Activated CD4-positive, alpha-beta T cell treated with anti-CD3 and anti-CD28 coated beads, Interleukin-2, amount 10 ng/mL, durations not matched to agents 7 days and 5 days (primary cell): ENCODE measurements at places on chromosomes 7 and 10.

DNA sequence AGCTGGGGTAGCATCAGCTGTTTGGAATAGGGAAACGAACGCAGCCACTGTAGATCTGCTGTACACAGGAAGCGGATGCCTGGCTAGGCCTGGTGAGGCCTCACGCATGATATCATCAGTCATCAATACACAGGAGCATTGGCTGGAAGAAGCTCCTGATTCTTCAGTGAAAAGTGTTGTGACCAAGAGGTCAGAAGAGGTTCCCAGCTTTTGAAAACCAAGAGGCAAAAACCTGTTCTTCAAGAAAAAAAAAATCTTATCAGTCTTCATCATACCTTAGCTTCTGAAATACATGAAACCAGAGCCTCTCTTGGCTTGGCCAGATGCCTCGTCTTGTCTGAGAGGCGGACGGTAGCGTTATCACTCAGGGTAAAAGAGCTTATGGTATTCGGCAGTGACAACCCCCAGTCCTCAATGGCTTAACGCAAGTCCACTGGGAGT is 139.3 kb upstream of the TCF7L2 start:
- no peak for DNase-seq

GRCh38 chr10:26682931-26683330 is 14.6 kb upstream of the PDSS1 start:
- peak; percentile 7 for DNase-seq

DNA sequence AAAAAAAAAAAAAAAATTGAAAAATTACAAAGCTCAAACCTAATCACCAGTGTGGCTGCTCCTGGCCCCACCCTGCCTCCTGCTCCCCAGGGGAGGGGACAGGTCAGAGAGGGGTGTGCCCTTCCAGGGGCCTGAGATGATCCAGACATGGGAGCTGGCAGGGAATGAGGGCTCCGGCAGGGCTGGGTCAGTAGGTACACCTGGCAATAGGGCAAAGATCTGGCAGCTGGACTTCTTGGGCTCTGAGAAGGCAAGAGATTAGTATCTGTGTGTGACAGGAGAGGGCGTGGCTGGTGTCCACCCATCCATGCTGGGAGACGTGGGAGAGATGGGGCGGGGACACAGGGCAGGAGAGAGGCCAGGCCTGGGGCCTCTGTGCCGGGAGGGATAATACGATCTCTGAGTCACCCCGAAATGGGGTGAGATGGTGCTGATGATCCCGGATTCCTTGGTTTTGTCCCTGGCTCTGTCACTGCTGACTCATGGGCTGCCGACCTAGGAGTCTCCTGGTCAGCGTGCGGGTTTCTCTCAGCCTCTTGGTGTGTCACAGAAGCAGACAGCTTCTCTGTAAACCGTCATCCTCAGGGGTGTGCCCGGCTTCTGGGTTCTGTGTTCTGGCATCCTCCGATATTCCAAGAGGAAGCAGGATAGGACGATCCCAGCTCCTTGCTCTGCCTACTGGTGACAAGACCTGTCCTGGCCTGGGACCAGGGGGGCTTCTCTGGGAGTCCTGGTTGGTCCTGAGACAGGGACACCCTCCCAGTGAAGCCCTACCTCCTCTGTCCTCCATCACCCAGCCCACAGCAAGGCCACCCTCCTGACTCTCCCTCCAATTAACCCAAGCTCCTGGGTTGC is 8.2 kb upstream of the CLDN4 start:
- no peak for DNase-seq

GRCh38 chr7:121436688-121437087 is 40.6 kb upstream of the FAM3C start:
- no peak for DNase-seq

DNA sequence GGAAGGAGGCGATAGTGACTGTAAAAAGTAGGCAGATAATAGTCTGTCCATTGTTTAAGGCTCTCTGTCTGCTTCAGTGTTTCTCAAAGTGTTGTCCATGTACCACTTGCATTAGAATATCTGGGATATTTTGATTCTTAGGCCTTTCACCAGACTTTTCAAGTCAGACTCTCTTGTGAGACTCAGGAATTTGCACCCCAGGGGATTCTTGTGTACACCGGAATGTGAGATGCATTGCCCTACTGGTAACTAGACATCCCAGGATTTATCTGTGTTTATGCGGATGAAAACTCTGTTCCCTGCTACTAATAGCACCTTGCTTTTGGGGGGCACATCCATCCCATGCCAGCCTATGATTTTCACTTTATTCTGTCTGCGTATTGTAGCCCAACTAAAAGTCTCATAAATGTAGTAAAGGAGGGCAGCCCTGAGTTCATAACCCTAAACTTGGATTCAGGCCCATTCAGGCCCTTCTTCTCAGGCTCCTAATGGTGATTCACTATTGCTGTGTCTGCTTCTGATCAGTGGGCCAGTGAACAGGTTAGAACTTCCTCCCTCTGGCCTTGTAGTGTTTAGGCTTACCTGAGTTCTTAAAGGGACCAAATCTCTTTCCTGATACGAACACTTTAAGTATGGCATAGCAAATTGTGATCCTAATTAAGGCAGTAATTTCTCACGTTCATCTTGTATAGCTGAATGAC is 71.8 kb upstream of the RPA3 start:
- DNase-seq, result no peak

DNA sequence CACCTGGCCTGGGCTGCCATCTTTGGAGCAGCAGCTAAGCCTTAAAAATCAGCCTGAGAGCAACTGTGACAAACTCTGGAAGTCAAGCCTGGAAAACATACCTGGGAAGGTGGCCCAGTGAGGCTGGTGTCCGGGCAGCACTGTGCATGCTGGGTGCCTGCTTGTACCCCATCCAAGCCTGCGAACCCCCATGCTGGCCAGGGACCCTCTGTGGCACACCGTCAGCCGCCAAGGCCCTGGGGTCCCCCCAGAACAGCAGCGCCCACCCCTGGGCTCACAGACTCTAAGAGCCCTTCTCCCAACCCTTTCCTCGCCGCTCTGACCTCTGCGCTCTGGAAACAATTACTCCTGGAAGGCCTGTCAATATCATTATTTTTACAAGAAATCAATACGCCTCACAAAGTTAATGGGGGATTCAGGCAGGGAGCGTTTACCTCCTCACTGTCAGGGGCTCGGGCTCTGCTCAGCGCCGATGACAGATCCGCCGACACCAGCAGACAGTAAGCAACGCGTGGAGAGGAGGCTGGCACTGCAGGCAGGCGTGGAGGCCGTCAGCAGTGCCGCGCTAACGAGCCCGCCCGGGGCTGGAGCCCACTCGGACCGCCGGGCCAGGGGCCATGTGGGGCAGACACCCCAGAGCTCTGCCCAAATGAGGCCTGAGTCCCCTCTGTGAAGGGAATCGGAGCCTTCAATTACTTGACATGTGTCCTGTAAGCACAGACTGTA is 54.4 kb downstream of the EBF3 start:
- DNase-seq, result no peak

DNA sequence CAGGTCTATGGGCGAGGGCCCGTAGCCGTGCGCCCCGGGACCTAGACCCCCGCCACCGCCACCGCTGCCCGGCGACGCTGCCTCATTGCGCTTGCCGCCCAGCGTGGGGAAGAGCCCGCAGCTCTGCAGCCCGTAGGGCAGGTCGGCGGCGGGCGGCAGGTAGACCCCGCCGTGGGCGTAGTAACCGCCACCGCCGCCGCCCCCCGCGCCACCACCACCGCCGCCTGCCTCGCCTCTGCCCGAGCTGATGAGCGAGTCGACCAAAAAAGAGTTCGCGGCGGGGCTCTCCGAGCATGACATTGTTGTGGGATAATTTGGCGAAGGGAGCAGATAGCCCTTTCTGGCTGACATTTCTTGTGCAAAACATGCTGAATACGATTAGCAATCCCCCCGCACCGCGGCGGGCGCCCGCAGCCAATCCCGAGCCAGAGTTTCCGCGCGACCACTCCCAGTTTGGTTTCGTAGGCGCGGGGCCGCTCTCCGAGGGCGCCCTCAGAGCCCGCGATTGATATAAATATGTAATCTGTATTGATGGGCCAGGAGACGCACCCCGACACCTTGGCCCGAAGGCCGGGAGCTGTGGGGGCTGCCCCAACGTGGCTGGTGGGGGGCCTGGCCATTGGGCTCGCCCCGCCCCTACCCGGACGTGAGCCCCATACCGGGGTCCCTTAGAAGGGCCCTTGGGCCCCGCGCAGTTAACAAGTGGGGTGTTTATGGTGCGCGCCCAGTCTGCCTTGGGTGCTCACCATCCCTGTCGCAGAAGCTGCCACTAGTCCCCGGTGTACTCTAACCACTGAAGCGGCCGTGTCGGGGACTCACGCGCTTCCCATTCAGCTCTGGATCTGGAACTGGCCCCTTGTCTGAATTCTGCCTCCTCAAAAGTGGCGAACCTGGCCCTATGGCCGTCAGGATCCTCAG is at the start of gene HOXA10:
Gene HOXA10 (minus strand): TSS at position 365 of the 918 bp plus-strand sequence. CDS start 14 bp downstream, at position 351.
- DNase-seq, result no peak

DNA sequence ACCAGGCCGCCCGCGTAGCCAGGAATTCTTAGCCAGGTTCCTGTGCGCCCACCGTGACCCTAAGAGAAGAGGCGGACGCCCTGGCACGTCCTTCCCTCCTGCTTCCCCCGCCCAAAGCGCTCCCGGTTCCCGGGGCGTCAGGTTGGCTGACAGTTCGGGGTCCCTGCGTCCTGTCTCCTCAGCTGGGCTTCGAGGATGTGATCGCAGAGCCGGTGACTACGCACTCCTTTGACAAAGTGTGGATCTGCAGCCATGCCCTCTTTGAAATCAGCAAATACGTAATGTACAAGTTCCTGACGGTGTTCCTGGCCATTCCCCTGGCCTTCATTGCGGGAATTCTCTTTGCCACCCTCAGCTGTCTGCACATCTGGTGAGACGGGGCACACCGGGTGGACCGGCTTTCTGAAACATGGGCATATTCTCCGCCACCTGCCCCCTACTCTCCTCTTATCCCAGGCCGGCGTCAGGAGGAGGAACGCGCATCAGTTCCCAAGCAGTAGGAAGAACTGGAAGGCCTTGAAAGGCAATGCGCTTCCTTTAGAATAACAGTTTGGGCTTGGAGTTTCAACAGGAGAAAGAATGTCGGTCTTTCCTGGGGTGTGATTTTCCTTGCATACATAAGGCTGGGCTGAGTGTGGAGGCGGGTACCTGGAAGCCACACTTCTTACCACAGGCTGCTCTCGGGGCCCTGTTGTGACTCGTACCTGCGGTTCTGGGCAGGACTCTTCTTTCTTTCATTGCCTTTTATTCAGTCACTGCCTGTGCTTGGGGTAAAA is 728 bp downstream of the CAV2 start:
- peak; percentile 33 for DNase-seq

GRCh38 chr7:86942081-86942480 is 117.4 kb downstream of the ELAPOR2 start:
- DNase-seq, result no peak
